ENCODE measurements at places on chromosomes 3 and 15.

GRCh38 chr3:143657391-143657790, 190.9 kb downstream of the SLC9A9 start:
- DNase-seq: peak; percentile 22

- no peak for DNase-seq
Measured at GRCh38 chr3:30156586-30157498, 449.6 kb upstream of the TGFBR2 start.

GRCh38 chr3:81643721-81644120, 117.7 kb downstream of the GBE1 start:
- DNase-seq: peak; percentile 14

GRCh38 chr3:126416943-126417342, 22.2 kb downstream of the CFAP100 start:
- DNase-seq: no peak

- no peak for DNase-seq
Measured at GRCh38 chr3:4584456-4585249, 91.5 kb downstream of the ITPR1 start.
